ENCODE measurements at places on chromosomes 13 and 19.
A peak's percentile ranks its signal among the peaks of the same experiment; 100 is the strongest.

- DNase-seq = no peak
These were observed 236.3 kb downstream of the COL4A1 start for GRCh38 chr13:110070511-110071120.

DNA sequence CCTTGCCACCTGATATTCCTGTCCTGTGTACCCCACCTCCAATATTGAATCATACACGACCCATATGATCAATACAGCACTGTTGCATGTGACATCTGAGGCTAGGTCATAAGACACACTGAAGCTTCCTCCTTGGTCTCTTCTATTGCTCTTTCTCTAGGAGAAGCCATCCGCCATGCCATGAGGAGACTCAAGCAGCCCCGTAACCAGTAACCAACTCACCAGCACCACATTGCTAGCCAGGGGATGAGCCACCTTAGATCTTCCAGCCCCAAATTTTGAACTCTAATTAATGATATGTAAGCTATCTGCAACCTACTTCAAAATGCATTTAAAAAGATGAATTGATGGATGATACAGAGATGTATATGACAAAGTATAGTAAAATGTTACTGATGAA, 28.6 kb downstream of the ZNF557 start:
- DNase-seq = no peak

DNA sequence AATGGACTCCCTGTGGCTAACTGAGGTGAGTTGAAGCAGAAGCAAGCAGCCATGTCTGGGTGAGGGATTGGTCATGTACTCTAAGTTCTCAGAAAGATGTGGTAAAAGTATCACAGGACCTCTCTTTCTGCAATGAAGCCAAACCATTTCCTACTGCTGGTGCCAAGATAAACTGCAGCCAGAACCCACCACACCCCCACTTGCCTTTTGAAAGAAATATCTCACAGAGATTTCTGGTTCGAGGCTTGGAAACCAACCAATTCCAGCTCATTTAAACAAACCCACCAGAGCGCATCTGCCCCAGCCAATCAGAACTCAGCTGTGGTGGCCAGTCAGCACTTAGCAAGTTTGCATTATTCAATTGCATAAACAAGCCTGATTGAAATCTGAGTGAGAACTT, 204.5 kb upstream of the ATXN8OS start:
- no peak for DNase-seq

GRCh38 chr19:10190026-10190425, 4.7 kb downstream of the DNMT1 start:
- DNase-seq = no peak

GRCh38 chr19:277131-277530, 14.1 kb downstream of the PLPP2 start:
- DNase-seq = no peak

DNA sequence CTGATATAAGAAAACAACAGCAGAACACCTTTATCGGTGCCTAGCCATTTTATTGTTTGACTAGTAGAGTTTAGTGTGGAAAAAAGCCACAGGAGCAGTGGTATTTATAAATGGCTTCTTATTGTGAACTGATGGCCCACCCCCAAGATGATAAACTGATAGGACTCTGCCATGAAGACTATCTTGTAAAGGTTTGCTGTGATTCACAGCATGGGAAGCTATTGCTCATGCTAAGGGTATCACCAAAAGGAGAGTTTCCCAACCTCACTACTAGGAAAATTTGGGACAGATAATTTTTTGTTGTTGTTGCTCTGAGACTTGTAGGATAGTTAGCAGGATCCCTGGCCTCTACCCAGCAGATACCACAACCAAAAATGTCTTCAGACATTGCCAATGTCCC, 12.0 kb upstream of the SLC7A1 start:
- DNase-seq = no peak

GRCh38 chr19:56603829-56604228, 8.7 kb downstream of the ZNF71 start:
- DNase-seq = no peak

DNA sequence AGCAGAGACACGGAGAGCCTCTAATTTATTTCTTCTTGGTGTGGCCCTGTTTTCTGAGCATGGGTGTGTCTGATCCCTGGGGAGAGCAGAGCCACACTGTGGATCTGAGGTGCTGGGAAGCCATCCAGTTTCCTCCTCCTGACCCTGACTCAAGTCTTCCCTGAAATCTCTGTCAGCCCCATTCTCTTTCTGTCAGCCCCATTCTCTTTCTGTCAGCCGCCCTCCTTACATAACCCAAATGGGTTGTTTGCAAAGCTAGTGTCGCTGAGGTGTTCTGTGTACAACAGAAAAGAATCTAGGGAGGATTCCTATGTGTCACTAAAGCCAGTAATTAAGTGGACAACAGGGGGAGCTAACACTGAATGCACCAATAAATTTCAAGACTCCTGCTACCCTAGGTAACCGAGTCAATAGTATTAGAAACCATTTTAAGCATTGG, 50.2 kb downstream of the LRCH1 start:
- no peak for DNase-seq

GRCh38 chr13:46345866-46346265, 41.2 kb downstream of the RUBCNL start:
- no peak for DNase-seq

DNA sequence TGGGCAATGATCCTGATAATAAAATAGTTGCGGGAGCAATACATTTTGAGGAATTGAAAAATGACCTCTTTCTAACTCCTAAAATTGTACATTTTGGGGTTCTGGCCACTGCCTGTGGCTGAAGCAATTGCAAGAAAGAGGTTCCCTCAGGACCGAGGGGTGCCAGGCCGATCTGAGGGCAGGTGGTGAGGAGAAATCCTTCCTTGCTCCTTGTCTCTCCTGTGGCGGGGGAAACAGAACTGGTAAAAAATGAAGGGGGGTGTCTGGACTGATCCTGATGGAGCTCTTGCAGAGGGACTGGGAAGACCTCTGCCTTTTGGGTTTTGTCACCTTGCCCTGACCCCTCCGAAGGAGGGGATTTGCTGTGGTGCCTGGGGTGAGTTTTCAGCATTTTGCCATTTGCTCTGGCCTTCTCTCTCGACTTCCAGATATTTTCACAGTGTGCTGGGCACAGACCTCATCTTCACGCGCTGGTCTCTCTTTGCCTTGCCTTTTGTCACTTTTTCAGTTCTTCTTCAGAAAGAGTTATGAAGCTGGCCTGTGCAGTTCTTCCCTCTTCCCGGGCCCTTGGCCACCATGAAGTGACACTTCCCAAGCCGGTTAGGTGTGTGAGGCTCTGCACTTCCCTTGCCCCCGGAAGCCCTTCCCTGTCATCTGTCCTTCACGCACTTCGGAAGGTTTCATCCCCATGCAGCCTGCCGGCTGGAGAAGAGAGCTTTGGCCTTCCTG, 22.2 kb downstream of the NFIX start:
- DNase-seq = no peak

DNA sequence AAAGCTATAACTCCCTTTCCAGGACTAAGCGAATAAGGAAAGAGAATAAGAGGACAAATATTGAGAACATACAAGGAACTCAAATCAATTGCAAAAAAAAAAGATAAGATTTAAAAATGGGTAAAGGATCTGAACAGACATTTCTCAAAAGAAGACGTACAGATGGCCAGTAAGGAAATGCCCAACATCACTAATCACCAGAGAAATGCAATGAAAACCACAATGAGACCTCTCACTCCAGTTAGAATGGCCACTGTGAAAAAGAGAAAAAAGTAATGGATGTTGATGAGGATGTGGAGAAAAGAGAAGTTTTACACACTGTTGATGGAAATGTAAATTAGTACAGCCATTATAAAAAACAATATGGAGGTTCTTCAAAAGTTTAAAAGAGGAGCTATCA, 63.8 kb downstream of the VWA8 start:
- no peak for DNase-seq

- peak; percentile 56 for DNase-seq
These were observed at the start of gene ZFP28 for GRCh38 chr19:56538761-56539263. ZFP28 (plus strand) TSS chr19:56538948; CDS start chr19:56539019, 71 bp downstream.

DNA sequence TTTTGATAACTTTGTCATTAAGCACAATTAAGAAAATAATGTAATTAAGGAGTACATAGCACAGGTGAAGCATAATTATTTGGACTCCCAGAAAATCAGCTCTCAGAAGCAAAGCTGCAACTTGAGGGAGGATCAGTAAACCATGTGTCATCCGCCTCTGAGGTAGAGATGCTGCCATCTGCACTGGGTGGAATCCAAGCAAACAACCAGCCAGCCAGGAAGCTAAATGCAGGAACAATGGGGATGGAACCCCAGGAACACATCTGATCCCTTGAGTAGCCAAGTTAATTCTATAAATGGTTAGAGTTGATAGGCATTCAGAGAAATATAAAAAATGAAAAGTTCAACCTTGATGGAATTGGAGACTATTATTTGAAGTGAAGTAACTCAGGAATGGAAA, 520.2 kb downstream of the RFC3 start:
- DNase-seq = no peak

DNA sequence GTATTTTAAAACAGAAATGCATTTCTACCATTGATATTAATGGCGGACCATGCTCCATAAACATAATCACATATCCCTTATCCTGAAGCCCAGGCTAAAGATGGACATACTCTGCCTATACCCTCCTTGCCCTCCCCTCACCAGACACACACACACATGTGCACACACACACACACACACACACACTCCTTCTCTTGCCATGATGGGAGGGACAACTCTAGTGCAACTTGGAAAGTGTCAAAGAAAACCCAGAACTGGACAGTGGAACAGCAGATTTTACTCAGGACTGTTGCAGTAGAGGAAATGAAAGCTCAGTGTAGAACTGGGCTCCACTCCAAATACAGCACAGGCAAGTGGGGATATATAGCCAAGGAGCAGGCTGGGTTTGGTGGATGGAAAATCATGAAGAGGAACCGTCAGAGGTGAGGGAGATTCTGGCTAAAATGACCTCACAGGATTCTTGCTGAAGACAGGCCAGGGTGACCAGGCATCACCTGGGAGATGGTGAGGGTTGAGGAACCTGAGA, 40.8 kb downstream of the TNFRSF19 start:
- DNase-seq = no peak

GRCh38 chr13:32527151-32527550, 11.4 kb downstream of the N4BP2L2 start:
- no peak for DNase-seq

DNA sequence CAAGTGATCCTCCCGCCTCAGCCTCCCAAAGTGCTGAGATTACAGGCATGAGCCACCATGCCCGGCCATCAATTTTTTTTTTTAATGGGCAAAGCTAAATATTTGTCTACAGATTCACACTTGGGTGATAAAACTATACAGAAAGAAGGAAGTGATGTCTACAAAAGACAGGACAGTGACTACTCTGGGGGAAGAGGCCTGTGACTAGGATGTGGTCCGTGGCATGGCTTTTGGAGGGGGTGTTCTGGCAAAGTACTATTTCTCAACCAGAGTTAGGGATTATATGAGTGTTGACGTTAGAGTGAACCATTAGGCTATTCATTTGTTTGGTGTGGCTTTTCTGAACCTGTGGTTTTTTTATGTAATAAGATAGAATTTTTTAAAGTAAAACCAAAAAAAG, 42.7 kb downstream of the INSR start:
- no peak for DNase-seq

- DNase-seq = no peak
These were observed 10.3 kb downstream of the RASA3 start for GRCh38 chr13:114122127-114122511.

DNA sequence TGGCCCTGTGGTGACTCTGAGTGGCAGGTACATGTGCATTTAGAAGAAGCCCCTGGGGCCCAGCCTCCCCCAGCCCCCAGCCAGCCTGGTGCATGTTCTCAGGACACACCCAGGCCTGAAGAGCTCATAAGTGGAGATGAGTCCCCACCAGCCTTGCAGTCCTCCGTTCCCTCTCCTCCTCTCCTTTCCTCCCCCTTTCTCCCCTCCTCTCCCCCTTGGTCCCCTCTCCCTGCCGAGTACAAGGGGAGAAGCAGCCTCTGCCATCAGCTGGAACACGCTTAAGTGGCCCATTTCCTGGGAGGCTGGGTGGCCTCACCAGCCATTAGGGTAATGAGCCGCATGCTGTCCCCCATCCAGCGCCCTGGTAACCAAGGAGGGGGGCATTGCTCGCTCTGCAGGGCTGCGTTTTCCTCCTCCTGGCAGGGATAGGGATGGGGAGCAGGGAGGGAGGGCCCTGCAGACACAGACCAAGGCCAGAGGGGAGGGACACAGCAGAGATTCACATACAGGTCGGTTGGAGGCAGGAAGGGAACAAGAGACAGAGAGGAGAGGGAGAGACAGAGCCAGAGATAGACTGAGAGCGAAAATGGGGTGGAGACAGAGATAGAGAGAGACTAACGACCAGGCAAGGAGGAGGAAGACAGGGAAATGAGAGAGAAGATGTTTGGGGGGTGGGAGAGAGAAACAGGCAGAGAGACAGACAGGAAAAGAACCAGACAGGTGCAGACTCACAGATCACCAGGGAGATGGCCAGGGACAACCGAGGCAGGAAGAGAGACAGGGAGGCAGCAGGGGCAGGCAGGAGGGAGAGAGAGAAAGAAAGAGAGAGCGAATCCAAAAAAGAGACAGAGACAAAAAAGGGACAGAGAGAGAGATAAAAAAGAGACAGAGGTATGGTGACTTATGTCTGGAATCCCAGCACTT, 19.3 kb upstream of the DPP9 start:
- DNase-seq = no peak

GRCh38 chr13:104625201-104625600, 1559.0 kb upstream of the SLC10A2 start:
- DNase-seq = no peak
